ENCODE measurements at places on chromosomes 3 and 15.
A peak's percentile ranks its signal among the peaks of the same experiment; 100 is the strongest.

DNA sequence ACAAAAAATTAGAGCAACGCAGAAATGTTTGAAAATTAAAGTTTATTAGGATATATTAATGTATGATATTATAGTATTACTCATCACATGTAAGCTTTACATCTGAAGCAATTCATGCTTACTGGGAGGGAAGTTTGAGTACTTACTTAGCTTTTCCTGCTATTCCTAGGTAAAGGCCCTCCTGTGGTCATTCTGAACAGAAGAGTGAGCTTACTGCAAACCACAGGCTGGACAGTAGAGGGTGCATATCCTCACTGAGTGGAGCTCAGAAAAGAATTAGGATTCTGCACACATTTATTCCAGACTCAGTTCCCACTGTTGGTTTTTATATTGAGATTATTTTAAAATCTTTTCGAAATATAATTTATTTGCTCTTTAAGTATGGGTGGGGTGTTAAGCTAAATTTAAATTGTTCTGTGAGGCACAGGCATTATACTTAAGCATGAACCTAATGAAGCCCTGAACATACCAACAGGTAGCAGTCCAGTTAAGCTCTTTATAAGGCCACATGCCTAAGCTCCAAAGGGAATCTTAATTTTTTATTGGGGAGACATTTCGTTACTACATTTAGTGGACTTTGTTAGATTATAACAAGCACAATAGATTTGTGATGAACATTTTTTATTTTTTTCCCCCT, 10.2 kb downstream of the MRPS22 start:
- DNase-seq, result no peak

DNA sequence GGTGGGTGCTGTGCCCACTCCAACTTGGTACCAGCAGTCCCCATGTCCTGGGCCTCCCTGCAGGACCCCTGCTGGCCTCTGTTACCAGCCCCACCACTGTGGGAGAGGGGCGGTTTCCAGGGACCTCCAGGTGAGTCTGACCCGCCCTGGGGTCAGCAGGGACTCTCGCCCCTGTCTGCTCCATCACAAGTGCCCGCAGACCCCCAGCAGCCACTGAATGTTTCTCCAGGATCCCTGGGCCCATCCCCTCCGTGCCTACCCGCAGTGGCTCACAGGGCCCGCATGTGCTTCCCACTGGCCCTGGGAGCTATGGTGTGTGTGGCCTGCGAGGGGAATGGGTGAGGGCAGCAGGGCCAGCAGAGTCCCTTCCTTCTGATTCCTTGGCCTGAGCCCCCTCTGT, 9.9 kb upstream of the RHO start:
- no peak for DNase-seq

- DNase-seq, result no peak
Observed at GRCh38 chr3:69869643-69870042, 129.9 kb upstream of the SAMMSON start.

DNA sequence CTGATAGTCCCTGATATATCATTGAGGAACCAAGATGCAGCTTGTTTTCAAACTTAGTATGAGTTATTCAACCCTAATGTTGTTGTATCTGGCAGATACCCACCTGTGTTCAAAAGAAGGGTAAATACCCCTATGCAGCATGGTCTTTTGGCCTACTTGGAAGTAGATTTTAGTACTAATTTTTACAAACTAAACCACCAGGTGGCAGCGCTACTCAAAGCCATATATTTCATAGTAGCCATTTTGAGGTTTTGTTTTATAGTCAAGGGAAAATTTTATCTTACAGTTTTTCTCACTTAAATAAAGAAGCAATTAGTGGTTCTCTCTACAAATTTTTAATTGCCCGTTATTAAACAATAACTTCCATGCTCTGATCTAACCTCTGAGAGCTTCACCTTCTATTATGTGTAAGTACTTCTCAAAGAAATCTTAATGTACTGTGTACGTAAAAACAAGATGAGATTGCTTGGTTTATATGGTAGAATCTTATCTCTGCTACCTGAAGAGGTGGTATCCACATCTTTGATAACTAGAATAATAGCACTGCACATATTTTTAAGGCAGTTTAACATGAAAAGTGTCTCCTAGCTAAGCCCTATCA, 31.5 kb upstream of the MLF1 start:
- DNase-seq, result no peak

GRCh38 chr3:48607519-48607918, 1.9 kb downstream of the UQCRC1 start:
- no peak for DNase-seq

- DNase-seq, result no peak
Observed at GRCh38 chr3:49992326-49992725, 52.4 kb downstream of the RBM6 start.

- DNase-seq, result no peak
Observed at GRCh38 chr3:10294030-10294586, 1.4 kb upstream of the GHRL start.

DNA sequence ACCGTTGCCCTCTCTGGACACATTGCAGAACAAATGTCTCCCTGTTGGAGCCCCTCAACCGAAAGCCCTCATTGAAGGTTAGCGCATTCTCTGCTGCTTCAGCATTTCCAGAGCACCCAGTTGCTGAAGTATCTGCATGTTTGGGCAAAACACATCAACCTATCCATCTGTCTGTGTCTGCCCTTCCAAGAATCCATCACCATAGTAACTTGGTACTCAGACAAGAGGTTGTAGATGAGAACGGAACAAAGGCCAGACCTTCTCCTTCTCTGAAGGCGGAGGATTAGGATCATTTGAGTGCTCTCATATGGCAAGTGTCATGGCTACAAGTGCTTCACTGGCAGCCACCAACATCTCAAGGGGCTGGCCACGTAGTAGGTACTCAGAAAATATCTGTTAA, 23.1 kb upstream of the RHO start:
- DNase-seq, result no peak

DNA sequence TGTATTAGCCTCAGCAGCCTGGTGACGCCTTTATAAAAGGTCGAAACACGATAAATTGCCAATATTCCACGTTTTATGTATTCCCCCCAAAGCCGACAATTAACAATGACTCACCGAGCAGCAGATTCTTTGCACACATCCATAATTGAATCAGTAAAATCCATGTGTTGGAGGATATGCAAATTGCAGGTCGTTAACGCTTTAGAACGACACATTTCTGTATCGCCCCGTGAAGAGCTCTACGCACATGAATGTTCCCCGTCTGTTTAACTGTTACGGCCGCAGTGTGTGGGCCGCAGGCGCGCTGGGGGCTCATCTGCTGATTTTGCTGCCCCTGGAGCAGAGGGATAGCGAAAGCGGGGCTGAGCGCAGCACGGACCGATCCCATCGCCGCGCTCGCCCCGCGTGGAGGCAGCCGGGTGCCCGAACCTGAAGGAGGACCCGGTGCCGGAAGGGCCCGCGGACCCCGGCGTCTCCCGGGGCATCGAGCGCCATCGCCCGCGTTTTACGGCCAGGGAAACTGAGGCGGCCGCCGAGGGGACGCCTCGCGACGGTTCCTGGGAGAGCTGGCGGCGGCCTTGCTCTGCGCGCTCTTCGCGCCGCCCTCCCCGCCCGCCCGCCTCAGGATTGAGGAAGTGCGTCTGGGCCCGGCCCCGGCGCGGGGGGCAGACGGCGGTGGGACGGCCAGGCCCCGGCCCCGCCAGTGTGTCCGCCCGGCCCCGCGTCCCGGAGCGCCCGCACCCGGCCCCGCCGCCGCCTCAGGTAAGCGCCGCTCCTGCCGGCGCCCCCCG, at the start of gene LRRK1:
Gene LRRK1, plus strand, starts transcription at position 668 of the 791 bp plus-strand sequence. CDS start 5,276 bp downstream, outside the sequence.
- DNase-seq, result peak; percentile 81

GRCh38 chr3:51350751-51351150, 34.3 kb upstream of the MANF start:
- no peak for DNase-seq

DNA sequence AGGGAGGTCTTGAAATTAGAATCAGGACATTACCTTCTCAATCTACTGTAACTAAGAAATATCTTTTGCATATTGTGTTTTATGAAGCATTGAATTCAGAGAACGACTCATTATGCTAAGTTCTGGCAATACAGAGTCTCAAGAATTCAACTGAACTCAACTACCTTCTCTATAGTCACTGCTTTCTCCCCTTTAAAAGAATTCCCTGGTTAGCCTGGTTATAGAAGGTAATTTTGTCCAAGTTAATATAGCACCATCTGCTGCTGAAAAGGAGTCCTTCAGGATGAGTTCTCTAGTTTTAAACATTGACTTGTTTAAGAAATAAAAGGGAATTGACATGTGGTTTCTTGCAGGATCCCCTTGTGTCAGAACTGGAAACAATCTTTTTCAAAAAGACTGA, 60.2 kb downstream of the IL16 start:
- DNase-seq, result no peak

DNA sequence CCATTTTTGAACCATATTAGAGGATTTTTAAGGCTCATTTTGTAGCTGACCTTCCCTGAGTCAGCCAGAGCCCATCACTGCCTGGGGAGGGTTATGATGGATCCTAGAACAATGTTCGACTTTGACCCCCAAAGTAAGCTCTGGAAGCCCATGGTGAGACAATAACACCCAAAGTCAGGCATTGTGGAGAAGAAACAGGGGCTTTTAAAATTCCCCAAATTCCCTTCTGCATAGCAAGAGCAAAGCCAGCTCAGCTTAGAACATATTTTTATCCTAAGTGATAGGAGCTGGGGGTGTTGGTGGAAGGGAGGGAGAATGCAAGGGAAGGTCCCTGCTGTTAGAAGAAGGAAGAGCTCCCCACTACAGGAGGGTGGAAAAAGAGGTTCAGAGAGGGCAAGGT, 4.0 kb downstream of the ITGA11 start:
- no peak for DNase-seq

DNA sequence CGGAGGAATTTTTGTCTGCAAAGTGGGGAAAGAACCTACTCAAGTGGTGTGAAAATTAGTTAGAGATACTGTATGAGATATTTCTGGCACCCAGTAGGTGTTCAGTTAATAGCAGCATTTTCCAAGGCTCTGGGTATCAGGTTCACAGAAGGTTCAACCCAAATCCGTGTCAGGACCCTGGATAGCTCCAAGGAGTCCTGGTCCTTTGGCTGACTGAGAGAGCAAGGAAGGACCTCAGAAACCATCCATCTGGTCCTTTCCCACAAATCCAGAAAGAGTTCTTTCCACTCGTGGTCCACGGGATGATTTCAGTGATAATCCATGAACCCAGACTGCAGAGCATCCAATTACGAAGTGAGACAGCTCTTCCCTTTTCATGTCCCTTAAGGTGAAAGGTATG, 51.4 kb downstream of the SLC6A11 start:
- DNase-seq, result no peak

- DNase-seq, result no peak
Observed at GRCh38 chr3:27310688-27311087, 58.5 kb downstream of the NEK10 start.

DNA sequence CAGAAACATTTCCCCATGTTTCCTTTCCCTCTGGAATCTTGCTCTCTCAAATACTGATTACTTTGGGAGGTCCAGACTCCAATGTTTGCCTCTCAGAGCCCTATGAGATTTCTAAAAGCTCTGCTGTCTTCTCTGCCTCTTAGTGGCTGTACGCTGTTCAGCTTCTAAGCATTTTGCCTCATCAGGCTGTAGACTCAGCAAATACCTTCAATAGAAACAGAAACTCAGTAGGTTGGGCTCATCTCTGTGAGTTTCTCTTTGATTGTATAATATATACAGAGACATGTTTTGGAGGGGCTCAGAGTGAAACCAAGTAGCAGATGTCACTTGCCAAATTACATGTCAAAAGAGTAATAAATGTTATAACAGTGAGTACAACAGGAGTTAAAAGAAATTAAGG, 380.8 kb upstream of the MEIS2 start:
- no peak for DNase-seq

GRCh38 chr15:76328958-76329357, 7.6 kb upstream of the ISL2 start:
- no peak for DNase-seq

GRCh38 chr3:195911946-195912270, 3.6 kb upstream of the TNK2 start:
- DNase-seq, result no peak
